ENCODE measurements at places on chromosomes 12 and 14.

GRCh38 chr12:120132863-120133385 lies 16.4 kb upstream of the RAB35 start:
- DNase-seq: no peak

DNA sequence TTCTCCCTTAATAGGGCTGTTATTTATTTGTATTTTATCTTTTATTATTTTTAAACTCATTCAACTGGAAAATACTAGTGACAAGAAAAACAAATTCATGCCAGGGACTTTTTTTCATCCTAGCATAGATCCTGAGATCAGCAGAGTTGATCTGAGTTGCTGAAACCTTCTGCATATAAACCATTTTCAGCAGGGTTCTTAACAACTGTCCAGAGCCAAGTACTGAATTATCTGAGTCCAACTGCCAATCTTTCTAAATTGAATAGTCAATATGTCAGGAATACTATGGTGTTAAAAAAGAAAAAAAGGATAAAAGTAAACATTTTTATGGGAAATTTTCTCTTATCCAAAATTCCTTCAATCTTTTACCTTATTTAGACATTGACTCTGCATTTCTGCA lies 28.6 kb downstream of the CDC42BPB start:
- no peak for DNase-seq

DNA sequence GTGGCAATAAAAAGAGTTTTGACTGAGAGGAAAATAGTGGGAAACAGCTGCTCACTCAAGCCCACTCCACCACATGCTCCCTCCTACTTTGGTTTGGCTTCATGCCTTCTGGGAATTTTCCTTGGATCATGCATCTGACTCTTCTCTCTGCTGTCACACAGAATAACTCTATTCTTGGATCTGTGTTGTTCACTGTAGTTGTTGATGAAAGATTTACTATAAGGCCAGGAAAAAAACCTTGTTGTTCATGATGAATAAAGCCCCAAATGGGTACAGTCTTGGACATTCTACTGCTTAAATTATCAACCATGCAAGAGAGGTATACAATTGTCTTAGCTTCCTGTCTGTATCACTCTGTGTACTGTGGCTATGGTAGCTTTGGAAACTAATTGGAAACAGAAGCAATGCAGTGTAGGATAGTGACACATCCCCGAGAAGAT lies 70.5 kb downstream of the TMX1 start:
- no peak for DNase-seq

DNA sequence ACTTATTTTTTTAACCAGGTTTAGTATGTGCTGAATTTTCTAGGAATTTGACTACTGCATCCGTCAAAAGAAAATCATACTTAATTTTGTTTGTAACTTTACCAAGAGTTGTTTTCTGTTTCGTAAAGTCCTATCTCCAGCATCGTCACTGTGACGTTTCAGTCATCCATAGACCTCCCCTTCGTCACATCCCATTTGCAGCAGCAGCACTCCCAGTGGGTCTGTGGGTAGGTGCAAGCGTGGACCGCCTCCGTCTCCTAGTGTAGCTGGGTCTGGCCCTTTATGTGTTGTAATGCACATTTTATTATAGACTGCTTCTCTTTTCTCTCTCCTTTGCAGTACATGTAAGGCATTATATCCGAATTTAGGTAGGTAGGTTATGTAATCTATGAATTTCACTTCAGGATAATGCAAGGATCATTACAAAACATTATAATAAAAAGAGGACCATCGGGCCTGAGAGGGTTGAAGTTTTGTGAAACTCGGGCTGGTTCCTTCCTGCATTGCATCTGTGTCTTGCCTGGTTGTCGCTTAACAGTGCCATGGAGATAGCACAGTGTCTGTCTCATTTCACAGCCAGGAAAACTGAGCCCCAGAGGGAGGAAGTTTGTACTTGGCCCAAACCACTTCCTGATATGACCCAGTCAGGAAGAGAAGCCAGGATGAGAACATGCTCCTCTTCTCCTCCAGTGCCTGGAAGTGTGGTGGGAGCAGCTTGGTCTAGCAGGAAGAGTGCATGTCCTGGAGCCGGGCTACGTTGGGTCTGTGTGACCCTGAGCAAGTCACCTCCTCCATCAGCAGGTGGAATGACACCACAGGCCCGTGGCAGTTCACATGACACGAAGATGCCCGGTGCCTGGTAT lies 41.3 kb downstream of the EVL start:
- peak; percentile 39 for DNase-seq

DNA sequence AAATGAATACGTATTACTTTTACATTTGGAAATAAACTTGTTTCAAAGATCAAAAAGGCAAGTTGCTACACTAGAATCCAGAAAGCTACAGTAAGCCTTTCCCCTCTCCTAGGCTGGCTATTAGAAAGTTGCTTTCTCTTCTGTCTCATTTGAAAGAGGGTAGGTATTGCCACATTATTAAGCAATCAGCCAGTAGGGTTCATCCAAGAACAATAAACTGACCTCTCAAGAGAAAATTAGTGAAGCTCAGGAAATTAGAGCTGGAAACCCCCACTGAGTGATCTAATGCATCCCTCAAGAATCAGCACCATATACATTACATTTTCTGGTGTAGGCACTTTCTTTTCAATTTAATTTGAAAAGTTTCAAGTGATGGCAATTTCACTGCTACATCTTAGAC lies 4.5 kb upstream of the TMEM233 start:
- DNase-seq: no peak

GRCh38 chr14:68981139-68981538 lies 2.0 kb upstream of the ACTN1 start:
- DNase-seq: no peak

- no peak for DNase-seq
These were observed 107.6 kb downstream of the MGAT4C start for GRCh38 chr12:86148612-86149011.

DNA sequence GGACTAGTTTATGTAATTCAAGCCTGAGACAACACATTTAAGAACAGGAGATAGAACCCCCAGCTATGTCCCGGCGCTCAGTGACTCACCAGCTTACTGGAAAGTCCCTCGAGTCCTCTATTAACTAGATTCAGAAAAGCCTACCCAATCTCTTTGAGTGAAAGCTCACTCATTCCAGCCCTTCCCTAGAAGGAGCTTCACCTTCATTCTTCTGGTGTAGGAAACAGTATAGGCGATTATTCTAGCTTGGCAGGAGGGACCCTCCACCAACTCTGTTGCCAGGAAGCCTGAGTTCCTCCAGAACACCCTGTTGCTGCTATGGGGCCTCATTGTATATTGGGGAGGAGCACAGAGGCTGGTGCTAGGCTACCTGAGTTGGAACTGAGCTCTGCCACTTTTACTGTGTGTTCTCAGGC lies 57.2 kb upstream of the AEBP2 start:
- peak; percentile 43 for DNase-seq

- no peak for DNase-seq
These were observed 121.6 kb downstream of the GLT1D1 start for GRCh38 chr12:128974881-128975280.

GRCh38 chr12:28936221-28936620 lies 212.9 kb upstream of the FAR2 start:
- no peak for DNase-seq

GRCh38 chr12:117151403-117152031 lies 38.8 kb downstream of the FBXO21 start:
- DNase-seq: no peak

DNA sequence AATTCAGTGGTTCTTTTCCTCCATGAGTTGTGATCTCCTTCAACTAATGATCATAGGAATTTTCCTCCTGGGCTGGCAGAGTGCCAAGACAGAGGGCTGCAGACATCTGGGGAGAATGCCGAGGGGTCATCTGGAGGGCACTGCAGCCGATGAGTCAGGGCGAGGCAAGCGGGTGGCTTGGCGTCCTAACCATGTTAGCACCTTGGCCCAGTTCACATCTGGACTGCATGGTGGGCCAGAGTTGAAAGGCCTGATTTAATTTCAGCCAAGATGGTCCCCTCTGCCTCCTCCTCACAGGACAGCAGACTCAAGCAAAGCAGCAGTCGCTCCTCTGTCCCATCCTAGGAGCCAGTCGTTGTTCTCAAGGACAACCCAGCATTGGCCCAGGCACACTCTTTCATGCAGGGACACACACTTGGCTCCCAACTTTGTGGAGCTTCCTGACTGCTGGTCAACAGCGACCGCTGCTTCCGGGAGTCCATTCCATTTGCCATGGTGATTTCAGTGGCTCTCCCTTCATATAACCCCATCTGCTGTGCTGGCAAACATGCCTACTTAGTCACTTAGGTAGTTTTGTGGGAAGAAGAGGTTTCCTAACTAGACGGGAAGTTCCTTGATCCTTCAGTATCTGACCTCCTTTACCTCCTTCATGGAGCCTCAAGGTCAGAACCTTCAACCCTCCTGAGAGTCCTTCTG lies 161.8 kb downstream of the TTC8 start:
- DNase-seq: no peak

DNA sequence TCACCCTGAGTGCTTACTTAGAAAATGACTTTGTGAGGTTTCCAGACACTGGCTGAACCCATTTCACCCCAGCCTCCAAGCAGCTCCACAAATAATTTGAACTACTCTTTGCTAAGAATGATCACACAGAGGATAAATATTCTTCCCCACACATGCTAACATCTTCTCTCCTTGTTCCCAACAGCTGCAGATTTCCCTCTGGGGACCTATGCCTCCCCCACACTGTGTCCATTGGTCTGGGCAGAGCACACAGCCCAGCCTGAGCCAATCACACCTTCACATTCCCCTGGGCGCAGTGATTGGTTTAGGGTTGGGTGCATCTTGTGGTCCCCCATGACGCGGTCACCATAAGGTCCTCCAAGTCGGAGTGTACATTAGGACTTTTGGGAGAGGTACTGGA lies 6.9 kb downstream of the SDR9C7 start:
- no peak for DNase-seq

DNA sequence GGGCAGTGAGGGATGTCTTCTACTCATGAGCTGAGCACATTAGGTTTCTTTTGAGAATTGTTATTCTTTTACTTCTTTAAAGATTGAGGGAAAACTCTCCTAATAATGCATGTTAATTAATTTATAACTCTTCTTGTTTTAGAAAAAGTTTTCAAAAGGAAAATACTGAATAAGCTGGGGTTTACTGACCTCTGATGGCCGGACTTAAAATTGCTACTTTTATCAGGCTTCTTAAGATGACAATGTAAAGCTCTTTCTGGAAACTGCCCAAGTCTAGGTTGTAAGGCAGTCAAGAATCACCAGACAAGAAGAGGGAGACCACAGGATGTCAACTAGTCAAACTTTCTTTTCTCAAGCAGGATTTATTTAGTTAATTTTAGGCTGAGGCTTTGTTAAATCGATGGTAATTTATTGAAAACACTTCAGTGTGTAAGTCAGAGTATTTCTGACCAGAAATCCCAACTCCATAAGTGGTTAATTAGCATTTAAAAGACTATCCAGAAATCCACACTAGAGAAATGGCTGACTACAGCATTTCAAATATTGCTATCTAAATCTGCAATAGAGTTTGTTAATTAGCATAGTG lies 82.1 kb downstream of the AVPR1A start:
- DNase-seq: no peak

DNA sequence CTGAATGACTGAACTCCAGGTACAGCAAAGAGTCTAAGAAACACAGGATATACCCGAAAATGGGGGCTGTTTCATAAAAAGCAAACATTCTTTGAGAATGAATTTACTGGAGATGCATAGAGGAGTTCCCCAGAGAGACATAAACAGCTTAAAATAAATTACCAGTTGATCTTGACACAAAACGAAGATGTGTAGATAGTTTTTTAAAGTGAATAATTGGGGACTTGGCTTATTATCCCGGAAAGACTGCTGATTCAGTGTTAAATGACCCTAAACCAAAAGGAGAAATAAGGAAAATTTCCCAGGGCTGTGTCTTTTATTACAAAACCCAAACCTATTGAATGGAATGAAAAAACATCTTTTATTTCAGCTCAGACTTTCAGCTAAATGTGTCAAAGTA lies 1052.8 kb upstream of the TMEM132C start:
- no peak for DNase-seq

All from activated CD4-positive, alpha-beta T cell treated with anti-CD3 and anti-CD28 coated beads for 4 hours (primary cell).